ENCODE measurements at places on chromosomes 7 and 10.

- no peak overlapping the region for H3K27ac ChIP-seq
- no peaks in the 10 kb centered on the region for H3K27me3 ChIP-seq
- H3K4me3 ChIP-seq, result no peak overlapping the region
- DNase-seq, result no peak
- no peaks in the 10 kb centered on the region for H3K4me1 ChIP-seq
- no peaks in the 10 kb centered on the region for H3K36me3 ChIP-seq
Observed at GRCh38 chr7:95996174-95996573, 223.8 kb downstream of the DYNC1I1 start.

DNA sequence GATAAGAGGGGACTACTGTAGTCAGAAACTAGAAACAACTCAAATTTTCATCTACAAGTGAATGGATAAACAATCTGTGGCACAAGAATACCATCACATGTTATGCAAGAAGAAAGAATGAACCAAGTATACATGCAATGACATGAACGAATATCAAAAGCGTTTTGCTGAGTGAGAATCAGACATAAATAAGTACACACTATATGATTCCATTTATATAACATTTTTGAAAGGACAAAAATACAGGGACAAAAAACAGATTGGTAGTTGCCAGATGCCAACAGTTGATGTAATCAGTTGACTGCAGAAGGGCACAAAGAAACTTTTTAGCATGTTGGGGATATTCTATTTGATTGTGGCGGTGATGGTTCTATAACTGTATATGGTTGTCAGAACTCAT lies 33.6 kb downstream of the CTNNA3 start:
- no peaks in the 10 kb centered on the region for H3K36me3 ChIP-seq
- DNase-seq, result no peak
- H3K27ac ChIP-seq, result no peak overlapping the region
- peaks cover 14% of the 10 kb centered on the region for H3K4me1 ChIP-seq
- H3K27me3 ChIP-seq, result no peaks in the 10 kb centered on the region
- no peak overlapping the region for H3K4me3 ChIP-seq

DNA sequence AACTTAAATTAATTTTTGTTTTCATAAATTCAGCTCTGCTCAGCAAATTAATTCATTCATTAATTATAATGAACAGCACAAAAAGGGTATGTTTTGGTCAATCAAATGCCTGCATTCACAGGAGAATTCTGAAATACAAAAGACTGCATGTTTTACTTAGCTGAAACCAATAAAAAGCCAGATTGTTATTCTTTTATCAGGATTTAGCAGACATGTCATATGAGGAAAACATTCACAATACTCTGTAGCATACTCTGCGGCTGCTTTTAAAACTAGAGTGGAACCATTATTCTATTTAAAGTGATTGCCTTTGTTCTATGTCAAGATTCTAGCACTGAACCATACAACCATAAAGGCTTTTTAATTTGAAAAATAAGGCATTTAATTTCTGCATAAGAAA lies 19.1 kb downstream of the CTTNBP2 start:
- DNase-seq, result no peak
- H3K36me3 ChIP-seq, result no peaks in the 10 kb centered on the region
- H3K4me3 ChIP-seq, result no peak overlapping the region
- no peaks in the 10 kb centered on the region for H3K27me3 ChIP-seq
- H3K27ac ChIP-seq, result no peak overlapping the region
- no peaks in the 10 kb centered on the region for H3K4me1 ChIP-seq

DNA sequence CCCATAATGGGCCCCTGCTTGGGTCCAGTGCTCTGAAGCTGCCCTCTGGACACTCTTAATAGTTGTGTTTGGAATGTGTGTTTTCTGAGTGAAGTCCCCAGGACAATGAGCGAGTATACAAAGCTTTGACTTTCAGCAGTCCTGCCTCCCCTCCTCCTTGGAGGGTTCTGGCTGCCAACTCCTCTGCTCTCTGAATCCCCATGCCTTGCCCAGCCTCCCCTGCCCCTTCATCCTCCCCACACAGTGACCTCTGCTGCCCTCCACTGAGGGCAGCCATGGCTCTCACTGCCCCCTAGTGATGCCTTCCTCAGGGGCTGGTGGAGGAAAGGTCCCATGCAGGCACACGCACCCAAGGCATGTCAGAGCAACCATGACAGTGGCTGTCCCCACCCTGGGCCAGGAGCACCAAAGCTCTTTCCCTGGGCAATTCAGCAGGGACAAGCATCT lies 40.9 kb downstream of the FRMPD2 start:
- no peak overlapping the region for H3K4me3 ChIP-seq
- H3K4me1 ChIP-seq, result no peaks in the 10 kb centered on the region
- H3K27me3 ChIP-seq, result no peaks in the 10 kb centered on the region
- H3K36me3 ChIP-seq, result no peaks in the 10 kb centered on the region

DNA sequence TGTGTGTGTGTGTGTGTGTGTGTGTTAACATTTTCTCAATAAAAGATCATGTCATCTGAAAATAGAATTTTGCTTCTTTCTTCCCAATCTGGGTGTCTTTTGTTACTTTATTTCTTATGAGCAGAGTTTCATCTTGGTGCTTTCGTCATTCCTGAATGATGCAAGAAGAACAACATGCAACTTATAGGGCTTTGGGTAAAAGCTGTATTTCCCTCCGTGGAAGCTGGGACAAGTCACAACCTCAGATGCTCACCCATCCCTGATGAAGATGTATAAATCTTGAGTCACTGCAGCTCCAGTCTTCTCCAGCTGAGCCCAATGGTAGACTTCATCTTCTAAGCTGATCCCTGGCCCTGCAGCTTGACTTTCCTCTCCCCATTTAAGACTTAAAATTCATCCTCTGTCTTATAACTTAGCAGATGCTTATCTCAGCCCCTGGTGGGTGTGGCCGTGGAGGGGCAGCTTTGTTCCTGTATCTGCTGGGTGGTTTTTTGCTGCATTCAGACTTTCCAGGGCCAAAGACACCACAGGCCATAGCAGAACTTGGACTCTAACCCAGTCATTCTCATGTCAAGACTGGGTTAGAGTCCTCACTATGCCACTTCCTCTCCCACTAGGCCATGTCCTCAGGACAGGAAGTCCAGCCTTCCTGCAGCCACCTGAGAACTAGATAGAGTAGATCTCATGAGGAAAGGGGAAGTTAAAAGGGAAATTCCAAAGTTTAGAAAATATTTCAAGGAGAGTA lies 356.4 kb downstream of the TNS3 start:
- no peak overlapping the region for H3K4me3 ChIP-seq
- no peak for DNase-seq
- H3K4me1 ChIP-seq, result no peaks in the 10 kb centered on the region
- no peaks in the 10 kb centered on the region for H3K27me3 ChIP-seq
- H3K27ac ChIP-seq, result no peak overlapping the region
- H3K36me3 ChIP-seq, result no peaks in the 10 kb centered on the region

GRCh38 chr7:127983804-127984332 lies 47.4 kb downstream of the LRRC4 start:
- H3K27ac ChIP-seq, result no peak overlapping the region
- H3K4me3 ChIP-seq, result no peak overlapping the region
- no peak for DNase-seq
- H3K27me3 ChIP-seq, result no peaks in the 10 kb centered on the region

DNA sequence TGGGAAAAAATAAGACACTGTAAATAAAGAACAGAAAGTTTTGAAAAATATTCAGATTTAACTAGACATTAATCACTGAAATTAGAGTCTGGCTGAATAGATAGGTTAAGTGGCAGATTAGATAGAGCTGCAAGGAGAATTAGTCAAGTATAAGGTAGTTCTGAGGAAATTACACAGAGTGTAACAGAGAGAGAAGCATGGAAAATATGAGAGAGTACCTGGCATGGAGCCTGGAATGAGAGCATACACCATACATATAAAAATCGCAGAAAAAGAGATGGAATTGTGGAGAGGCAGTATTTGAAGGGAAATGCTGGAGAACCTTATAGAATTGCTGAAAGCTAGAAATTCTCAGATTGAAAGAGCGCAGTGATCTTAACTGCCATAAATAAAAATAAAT lies 46.9 kb downstream of the ZNRF2 start:
- no peak for DNase-seq
- no peak overlapping the region for H3K27ac ChIP-seq
- no peaks in the 10 kb centered on the region for H3K27me3 ChIP-seq
- peaks cover 5% of the 10 kb centered on the region for H3K4me1 ChIP-seq
- no peak overlapping the region for H3K4me3 ChIP-seq

GRCh38 chr7:114217026-114217806 lies 197.4 kb upstream of the FOXP2 start:
- no peaks in the 10 kb centered on the region for H3K27me3 ChIP-seq
- H3K27ac ChIP-seq, result no peak overlapping the region
- H3K4me3 ChIP-seq, result no peak overlapping the region
- no peak for DNase-seq
- peaks cover 14% of the 10 kb centered on the region for H3K4me1 ChIP-seq
- H3K36me3 ChIP-seq, result no peaks in the 10 kb centered on the region

- no peaks in the 10 kb centered on the region for H3K36me3 ChIP-seq
- no peak overlapping the region for H3K4me3 ChIP-seq
- no peaks in the 10 kb centered on the region for H3K4me1 ChIP-seq
- DNase-seq, result no peak
- H3K27me3 ChIP-seq, result no peaks in the 10 kb centered on the region
Observed at GRCh38 chr7:128714701-128715495, 24.3 kb upstream of the CALU start.

- H3K27me3 ChIP-seq, result no peaks in the 10 kb centered on the region
- no peak for DNase-seq
- no peaks in the 10 kb centered on the region for H3K36me3 ChIP-seq
- H3K4me3 ChIP-seq, result no peak overlapping the region
- no peaks in the 10 kb centered on the region for H3K4me1 ChIP-seq
Observed at GRCh38 chr10:111085690-111086353, 9.0 kb downstream of the ADRA2A start.
